ENCODE measurements at places on chromosomes 6 and 20.

DNA sequence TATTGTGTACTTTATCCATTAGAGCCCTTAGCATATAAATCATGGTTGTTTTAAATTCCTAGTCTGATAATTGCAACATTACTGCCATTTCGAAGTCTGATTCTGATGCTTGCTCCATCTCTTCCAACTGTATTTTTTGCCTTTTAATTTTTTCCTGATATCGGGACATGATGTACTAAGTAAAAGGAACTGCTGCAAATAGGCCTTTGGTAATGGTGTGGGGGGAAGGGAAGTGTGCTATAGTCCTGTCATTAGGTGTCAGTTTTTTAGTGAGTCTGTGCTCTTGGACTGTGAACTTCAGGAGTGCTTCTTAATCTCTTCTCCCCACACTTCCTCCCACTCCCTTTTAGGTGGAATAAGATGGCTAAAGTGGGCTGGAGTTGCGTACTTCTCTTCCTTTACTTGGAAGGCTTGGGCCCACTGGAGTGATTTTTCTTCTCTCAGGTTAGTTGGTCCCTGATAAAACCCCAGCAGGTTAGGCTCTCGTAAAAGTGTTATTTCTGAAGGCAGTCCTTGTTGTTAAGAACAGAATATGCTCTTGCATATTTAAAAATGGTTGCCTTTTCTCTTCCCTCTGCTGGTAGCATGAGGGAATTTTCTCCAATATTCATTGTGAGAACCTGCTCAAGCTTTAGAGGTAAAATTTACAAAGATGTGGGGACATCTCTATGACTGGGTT, 18.1 kb downstream of the STXBP5 start:
- no peak for DNase-seq

GRCh38 chr6:25627001-25627400, 25.0 kb upstream of the SCGN start:
- DNase-seq: no peak

GRCh38 chr6:160439751-160440150, 91.6 kb downstream of the SLC22A3 start:
- DNase-seq: no peak

DNA sequence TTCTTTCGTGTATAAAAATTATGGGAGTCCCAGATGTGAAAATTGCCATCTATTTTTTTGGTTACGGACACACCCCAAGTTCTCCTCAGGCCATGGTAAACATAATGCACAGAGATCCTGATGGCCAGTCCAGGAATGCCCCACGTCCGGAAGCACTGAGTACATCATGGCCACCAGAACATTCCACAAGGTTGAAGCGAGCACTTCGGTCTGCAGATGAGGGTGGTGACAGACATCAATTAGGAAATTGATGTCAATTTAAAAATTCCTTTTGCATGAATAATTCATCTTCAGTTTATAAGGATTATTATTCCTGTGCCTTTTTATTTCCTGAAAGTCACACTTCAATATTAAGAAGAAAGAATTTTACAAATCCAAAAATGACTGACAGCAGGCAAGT, 13.2 kb upstream of the EXOC2 start:
- DNase-seq: no peak

- DNase-seq: no peak
Observed at GRCh38 chr6:64170316-64170715, 534.7 kb downstream of the PHF3 start.

GRCh38 chr6:26329763-26330511, 35.1 kb upstream of the BTN3A2 start:
- peak; percentile 80 for DNase-seq

DNA sequence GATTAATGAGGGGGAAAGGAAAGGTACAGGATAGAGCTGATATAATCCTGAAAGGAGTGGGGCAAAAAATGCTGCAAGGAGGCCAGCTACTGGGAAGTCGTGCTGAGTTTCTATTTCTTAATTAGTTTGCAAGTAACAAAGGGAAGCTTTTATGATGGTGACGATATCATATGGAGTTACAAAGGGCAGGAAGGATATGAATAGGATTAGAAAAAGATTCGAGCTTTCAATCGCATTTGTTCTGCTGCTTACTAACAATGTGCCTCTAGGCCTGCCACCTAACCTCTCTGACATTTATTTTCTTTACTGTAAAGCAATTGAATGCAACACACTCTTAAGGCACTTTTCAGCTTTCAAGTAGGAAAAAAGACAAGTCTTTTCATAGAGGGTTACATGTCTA, 219.2 kb downstream of the CLVS2 start:
- DNase-seq: no peak

DNA sequence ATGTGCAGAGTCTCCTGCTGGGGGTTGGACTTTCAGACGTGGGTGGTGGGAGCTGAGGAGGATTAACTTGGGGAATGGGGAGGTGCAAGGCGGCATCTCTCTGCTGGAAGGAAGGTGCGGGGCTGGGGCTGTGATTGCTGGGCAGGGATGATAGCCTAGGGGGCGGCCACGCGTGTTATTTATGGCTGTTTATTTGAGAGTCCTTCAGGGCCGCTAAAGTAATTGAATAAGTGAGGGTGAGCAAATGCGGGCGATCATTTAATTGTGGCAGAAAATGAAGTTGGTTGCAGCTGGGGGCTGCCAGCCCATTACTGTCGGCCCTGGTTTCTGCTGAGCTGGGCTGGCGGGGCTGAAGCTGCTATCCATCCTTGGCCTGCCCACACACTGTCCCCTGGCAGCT, 7.5 kb upstream of the IP6K3 start:
- DNase-seq: no peak

DNA sequence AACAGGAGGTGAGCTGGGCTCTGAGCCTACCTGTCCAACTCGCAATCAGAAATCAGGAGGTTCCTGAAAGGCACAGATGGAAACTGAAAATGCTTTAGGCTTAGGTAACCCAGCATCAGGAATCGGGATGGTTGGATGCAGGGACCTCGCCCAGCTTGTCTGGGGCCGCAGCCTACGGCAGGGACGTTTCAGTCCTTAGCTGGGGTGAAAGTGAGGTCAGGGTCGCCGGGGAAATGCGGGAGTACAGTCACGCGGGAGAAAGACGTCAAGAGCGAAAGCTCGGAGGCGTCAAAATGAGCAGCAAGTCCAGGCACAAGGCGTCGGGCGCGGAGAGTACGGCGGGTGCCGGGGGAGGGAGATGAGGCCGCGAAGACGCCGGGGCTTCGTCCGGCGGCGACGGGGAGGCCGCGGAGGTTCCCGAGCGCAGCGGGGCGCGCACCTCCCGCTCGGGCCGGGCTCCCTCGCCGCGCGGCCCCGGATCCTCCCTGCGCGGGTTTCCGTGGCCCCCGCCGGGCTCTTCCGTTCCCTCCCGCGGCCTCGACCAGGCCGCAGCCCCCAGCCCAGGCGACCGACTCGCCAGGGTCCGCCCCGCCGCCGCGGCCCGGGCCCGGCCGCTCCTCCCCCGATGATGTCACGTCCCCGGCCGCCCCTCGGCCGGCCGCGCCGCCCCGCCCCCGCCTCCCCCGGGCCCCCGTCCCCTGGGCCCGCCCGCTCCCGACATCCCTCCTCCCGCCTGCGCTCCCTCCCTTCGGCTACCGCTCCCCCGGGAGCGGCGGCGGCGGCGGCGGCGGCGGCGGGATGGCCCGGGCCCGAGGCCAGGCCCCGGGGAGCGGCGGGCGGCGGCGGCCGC, at the start of gene EBF4:
EBF4 (plus strand) TSS at position 745 of the 850 bp plus-strand sequence. CDS start 866 bp downstream, outside the sequence.
- no peak for DNase-seq

GRCh38 chr20:6769903-6770785, 2.7 kb downstream of the BMP2 start:
- DNase-seq: no peak

DNA sequence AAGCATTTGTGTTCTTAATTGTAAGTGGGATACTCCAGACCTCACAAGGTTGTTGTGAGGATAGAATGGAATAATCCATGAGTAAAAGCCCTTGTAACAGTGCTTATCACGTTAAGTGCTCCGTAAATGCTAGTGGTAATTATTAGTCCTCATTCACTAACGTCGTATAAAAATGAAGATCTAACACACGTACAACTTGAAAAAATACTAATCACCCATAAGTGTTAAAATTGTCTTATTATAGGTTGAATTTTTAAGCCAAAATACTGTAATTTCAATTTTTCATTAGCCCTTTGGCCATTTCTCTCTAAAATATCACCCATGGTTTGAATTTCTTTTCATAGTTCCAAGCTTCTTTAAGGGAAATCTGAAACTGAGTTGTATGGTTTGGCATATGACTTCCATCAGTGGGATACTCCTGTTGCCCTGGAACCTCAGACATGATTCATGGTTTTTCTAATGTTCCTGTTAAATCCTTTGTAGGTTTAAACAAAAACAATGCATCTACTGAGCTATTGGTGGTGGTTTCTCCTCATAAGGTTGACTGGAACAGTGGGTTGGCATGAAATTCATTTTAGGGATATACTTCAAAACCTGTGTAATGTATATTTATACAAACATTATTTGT, 19.1 kb downstream of the XRN2 start:
- no peak for DNase-seq

DNA sequence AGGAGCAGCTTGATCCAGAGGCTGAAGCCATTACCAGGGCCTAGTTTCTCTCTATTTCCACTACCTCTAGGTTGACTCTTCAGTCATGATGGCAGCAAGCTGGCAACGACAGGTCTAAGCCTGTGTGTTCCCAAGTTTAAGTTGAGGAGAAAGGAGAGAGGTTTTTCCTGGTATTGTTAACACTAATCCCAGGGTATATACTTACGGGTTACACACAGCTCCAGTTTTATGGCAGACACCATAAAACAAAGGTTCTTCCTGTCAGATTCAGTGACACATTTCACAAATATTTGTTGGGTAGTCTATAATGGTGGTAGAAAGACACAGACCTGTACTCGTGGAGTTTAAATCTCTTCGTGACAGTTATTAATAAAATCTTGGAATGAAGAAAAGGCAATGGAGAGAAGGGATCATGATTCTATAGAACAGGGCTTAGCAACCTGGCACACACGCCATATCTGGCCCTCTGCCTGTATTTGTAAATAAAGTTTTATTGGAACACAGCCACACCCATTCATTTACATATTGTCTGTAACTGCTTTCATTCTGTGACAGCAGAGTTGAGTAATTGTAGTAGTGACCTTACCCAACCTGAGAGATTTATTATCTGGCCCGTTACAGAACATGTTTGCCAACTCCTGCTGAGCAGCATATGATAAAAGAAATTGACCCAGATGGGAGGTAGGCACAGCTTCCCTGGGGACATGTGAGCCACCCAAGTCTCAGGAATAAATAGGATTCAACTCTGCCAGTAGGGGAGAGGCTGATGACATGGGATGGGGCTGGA, 323.3 kb downstream of the CDH4 start:
- DNase-seq: no peak

- no peak for DNase-seq
Observed at GRCh38 chr6:113921299-113921904, 49.5 kb downstream of the HDAC2 start.
